ENCODE measurements at places on chromosomes 7 and 10.
A peak's percentile ranks its signal among the peaks of the same experiment; 100 is the strongest.

DNA sequence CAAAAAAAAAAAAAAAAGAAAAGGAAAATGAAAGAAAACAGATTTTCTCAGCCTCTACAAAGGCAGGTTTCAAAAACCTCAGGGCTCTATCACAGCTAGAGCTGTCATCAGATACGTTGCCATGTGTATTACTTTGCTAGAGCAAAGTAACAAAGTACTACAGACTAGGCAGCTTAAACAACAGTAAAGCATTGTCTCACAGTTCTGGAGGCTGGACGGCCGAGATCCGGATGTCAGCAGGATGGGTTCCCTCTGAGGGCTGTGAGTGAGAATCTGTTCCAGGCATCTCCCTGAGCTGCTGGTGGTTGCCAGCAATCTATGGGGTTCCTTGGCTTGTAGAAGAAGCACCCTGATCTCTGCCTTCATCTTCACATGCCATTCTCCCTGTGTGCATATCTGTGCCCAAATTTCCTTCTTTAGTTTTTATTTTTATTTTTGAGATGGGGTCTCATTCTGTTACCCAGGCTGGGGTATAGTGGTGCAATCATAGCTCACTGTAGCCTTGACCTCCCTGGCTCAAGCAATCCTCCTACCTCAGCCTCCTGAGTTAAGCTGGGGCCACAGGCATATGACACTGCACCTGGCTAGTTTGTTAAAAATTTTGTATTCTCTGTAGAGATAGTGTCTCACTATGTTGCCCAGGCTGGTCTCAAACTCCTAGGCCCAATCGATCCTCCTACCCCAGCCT lies 48.9 kb upstream of the KDM7A start:
- no peak for DNase-seq

DNA sequence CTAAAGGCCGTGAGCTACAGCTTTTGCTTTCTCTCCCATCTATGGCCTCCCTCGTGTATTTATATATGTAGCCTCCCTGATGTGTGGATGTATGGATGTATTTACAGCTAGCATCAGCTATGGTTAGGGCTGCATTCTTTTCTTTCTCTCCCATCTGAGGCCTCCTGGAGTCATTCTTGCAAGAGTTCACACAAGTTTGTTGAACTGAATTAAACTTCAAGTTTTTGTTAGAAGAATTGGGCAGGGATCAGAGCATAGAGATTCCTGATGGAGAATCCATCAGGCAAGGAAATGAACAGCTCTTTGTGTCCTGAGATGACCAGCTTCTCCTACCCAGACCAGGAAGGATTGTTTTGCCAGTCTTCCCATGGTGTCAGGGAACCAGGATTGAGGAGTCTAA lies 60.3 kb downstream of the AHCYL2 start:
- DNase-seq, result no peak

DNA sequence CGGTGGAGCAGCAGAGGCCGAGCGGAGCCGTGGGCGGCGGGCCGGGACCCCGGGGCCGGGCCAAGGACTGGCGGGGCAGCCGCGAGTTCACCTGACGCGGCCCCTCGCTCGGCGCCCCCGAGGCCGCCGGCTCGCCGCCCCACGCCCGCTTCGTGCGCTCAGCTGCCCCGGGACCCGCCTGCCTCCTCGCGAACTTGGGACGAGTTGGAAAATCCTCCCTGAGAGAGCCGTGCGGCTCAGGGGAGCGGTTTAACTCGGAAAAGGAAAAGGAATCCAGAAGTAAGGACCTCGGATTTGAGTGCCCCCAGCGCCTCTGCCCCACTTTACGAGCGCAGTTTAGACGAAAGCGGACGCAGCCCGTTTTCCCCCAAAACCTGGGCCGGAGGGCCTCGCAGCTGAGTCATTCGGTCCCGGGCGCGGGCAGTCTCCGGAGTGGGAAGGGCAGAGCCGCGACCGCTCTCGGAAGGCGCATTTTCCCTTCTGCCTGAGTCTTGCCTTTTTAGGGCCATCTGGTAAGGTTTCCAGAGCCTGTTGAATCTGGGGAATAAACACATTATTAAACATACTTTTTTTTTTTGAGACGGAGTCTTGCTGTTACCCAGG lies 744 bp downstream of the CREM start:
- peak; percentile 2 for DNase-seq

- no peak for DNase-seq
Measured at GRCh38 chr7:130490311-130490791, 1.5 kb upstream of the MEST start.

- DNase-seq, result no peak
Measured at GRCh38 chr10:70893227-70894006, 5.1 kb upstream of the PCBD1 start.

- DNase-seq, result no peak
Measured at GRCh38 chr10:122441961-122442360, 12.5 kb upstream of the ARMS2 start.

GRCh38 chr10:60985951-60986350 lies 42.0 kb upstream of the RHOBTB1 start:
- no peak for DNase-seq

- no peak for DNase-seq
Measured at GRCh38 chr7:16685535-16685934, 39.6 kb downstream of the BZW2 start.

DNA sequence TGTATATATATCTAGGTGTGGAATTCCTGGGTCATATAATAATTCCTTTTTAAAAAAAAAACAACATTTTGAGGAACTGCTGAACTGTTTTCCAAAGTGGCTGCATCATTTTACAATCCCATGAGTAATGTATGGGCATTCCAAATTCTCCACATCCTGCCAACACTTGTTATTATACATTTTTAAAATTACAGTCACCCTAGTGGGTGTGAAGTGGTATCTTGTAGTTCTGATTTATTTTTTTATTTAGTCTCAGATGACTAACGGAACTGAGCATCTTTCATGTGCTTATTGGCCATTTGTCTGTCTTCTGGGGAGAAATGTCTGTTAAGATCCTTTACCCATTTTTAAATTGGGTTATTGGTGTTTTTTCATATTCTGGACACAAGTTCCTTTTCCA lies 12.0 kb upstream of the KLHL7 start:
- no peak for DNase-seq

GRCh38 chr7:98628418-98628817 lies 11.3 kb downstream of the NPTX2 start:
- no peak for DNase-seq

DNA sequence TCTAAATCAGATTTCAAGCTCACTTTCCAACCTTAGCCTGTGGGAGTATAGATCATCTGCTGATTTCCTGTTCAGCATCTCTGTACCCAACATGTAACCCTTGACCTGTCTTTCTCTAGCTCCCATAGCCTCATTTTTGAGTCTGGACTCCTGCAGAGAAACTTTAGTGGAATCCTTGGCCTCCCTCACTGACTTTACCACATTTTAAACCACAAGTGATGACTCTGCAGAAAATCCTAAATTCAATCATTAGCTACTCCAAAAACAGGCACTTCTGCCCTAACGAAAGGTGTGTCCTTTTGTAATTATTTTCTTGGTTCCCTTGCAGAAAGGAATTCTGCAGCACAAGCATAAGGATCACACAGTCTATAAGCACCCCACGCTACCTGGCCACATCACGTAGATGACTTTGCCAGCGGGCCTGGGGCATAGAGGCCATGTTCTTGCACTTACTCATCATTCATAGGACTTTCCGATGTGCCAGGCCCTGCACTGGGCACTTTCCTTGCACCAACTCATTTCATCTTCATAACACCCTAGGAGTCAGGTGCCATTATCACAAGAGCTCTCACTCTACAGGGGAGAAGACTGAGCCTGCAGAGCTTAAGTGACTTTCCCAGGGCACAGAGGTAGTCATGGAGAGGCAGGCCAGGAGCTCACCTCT lies 57.2 kb upstream of the OPALIN start:
- DNase-seq, result no peak

GRCh38 chr7:44077061-44077460 lies 5.3 kb downstream of the POLM start:
- DNase-seq, result no peak

GRCh38 chr7:93176992-93177580 lies 28.9 kb upstream of the SAMD9L start:
- DNase-seq, result no peak

DNA sequence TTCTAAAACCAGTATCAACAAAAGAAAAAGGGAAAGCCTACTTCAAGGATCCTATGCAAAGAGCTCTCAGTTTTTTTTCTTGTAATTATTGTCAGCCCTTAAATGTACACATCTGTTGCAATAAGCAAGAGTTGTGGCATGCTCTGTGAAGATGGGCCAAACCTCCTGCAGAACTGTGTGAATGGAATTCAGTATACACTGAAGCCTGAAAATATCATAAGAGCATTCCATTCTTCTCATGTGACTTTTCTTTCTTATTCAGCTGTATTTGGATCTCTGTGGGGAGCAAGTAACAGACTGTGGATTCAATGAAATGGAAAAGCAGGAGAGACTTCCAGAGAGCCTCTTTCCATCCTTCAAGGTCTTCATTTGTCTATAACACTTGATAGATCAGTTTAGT lies 130.7 kb downstream of the SAMD9 start:
- DNase-seq, result no peak

DNA sequence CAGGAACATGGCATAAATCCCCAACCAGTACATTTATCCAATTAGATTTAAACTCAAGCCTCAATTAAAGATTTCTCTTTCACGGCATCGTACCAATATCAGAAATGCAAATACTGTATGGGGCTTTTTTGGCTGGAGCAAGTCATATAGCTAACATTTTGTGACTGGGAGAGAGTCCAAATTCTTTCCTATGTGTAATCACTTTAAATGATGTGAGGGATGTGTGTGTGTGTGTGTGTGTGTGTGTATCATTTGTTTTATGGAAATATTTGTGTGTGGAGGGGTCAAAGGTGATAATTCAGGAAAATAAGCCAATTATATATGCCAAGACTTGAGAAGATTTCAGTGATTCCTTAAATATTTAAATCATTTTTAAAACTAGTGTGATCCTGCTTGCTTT lies 196.6 kb downstream of the TRIL start:
- DNase-seq, result no peak

- no peak for DNase-seq
Measured at GRCh38 chr10:129199826-129200225, 267.2 kb upstream of the MGMT start.

DNA sequence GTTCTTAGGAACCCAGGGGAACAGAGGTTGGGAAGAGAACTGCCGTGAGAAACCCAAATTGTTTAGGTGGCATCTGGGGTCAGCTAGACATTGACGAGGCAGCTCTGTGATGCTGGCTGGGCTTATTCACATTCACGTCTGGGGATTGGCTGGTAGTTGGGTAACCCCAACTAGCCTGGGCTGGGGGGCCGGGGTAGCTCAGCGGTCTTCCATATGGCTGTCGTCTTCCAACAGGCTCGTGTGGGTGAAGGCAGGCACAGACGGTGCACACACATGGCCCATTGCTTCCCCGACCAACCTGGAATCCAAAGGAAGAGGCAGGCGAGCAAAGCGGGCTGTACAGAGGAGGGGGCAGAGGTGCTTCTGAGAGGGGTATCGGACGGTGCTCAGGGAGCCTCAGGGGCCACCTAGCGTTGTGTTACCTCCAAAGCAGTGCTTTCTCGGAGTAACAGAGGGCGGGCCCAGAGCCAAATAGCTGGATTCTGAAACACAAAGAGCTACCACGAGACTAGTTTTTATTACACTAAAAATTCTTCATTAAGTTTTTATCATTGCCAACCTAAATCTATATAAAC lies 34.5 kb downstream of the MKI67 start:
- DNase-seq, result no peak

DNA sequence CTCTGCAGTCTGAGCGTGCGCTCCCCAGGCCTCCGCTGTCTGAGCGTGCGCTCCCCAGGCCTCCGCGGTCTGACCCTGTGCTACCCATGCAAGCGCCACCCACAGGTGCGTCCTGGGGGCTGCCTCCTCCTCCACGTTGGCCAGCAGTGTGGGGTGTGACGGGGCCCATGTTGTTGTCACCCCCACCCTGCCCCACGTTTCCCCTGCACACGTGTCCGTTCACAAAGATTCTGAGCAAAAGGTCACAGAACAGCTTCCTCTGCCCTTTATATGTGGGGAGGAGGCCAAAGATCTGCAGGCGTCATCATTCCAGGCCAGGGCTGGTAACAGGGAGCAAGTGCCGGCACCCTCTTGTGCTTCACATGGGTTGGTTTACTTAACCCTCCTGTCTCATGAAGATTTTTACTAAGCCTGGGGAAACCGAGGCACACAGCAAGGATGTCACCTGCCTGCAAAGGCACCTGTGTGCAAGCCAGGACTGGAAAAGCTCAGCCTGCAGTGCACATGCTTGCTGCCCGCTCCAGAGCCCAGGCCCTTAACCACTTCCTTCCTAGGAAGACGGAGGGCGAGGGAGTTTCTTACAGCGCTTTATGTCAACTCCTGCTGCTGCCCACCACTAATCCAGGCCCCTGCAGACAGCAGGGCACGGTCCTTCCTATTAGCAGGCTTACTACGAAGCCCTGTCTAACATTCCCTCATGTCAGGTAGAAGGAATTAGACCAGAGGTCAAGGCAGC lies 4.8 kb downstream of the GPR146 start:
- DNase-seq, result no peak

GRCh38 chr10:60209874-60210570 lies 179.7 kb downstream of the ANK3 start:
- DNase-seq, result peak; percentile 17

GRCh38 chr10:131264110-131264788 lies 47.3 kb downstream of the TCERG1L start:
- DNase-seq, result no peak

DNA sequence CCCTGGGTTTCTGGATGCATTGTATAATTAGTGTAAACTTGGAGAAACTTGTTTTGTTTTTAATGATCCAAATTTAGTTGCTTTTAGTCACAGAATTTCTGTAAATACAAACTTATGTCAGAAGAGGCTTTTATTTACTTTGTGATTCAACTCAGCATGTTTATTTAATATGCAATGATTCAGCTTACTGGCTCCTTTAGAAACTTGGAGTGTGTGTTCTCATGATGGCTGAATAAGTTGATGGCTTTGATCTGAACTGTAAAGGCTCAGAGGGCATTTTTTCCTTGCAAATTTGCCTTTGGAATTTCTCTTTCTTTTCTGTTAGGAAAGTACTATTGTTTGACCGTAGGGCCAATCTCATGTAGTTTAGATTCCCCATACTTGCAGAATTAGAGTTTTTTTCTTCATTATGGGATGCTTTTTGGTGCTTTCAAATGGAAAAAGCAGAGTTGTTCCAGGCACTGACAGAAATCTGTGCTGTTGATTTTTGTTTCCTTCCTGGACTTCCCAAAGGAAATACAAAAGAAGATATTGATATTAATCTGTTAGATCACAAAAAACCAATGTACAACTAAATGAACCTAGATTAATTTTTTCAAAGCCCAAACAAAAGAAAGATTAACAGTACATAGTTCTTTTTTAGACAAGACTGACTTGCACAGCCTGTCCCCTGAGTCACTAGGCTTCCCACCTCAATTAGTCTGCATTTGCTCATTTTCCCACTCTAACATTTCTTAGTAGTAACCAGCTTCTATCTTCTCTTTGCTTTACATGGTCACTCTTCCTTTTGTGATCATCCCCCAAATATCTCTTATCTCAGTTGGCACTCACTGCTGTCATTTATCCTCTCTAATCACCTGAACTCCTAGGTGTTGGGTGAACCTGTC lies 96.8 kb upstream of the AGR3 start:
- DNase-seq, result no peak

GRCh38 chr10:33532901-33533300 lies 198.4 kb upstream of the NRP1 start:
- DNase-seq, result no peak

GRCh38 chr7:68246189-68246633 lies 1249.6 kb downstream of the TYW1 start:
- peak; percentile 79 for DNase-seq

- DNase-seq, result no peak
Measured at GRCh38 chr10:59181668-59182067, 5.2 kb downstream of the PHYHIPL start.

GRCh38 chr7:25478925-25479324 lies 250.6 kb upstream of the NPVF start:
- DNase-seq, result no peak

All from NCI-H2171 (cell line).